ENCODE measurements at places on chromosomes 6 and 20.

DNA sequence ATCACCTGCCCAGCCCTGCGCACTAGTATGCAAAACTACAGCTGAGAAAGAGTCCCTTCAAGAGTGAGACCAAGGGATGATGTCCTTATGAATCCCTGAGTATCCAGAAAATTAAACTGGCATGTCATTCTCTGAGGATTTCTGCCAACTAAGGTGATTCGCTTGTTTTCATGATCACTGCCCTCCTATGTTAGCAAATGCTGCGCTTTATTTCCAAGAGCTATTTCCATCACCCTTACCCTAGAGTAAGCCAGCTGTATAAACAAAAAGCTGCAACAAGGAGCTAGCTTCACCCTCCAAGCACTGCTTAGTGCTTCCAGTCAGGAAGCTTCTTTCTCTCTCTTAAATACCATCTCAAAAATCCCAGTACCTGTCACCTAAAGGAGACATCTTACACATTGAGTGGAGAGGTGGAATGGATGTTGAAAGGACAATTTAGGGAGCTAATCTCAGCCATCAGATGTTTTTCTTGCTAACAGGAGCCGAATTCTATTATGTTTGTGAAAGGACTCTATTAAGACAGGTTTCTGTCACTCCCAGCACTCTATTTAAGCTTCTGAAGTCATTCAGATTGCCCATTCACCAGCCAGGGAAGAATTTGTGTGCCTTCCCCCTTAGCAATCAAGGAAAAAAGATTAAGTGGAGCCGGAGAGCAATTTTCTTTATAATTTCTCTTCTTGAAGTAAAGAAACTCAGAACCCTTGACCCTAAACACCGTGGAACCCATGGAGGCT, 322.2 kb downstream of the NRN1 start:
- DNase-seq = peak; percentile 51

GRCh38 chr6:158448856-158449255, 111.0 kb upstream of the TMEM181 start:
- no peak for DNase-seq

DNA sequence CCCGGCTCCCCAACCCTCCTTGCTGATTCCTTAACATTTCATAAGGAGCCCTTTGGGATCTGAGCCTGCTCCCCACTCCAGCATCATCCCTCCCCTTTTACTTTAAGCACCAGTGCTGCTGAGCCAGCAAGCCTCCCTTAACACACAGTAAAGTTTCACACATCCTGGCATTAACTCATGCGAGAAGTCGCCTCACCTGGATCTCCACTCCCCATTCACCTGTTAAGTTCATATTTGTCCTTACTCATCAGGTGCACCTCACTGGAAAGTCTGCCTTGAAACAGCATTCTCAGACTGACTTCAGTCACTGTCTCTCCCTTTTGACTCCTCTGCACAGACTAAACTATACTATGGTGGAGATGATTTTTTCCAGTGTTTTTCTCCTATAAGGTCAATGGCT, 47.8 kb upstream of the MAP7 start:
- DNase-seq = no peak

- no peak for DNase-seq
Measured at GRCh38 chr20:29472606-29473005, 1784.9 kb upstream of the DEFB115 start.

DNA sequence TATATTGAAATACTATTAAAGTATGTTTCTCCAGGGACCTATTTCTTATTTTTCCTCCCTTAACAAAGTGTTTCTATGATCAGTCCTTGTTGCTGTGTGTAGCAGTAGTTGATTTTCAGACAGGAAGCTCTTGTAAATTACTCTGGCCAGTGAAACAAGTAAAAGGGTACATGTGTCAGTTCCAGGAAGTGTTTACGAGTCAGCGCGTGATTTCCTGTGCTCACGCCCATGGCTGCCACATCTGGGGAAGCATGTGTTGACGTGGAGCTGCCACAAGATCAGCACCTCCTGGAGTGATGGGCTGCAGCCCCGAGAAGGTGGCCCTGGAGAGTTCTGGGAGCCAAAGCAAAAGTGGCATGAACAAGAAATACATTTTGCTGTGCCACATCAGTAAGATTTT, 38.6 kb upstream of the GGTLC1 start:
- no peak for DNase-seq

DNA sequence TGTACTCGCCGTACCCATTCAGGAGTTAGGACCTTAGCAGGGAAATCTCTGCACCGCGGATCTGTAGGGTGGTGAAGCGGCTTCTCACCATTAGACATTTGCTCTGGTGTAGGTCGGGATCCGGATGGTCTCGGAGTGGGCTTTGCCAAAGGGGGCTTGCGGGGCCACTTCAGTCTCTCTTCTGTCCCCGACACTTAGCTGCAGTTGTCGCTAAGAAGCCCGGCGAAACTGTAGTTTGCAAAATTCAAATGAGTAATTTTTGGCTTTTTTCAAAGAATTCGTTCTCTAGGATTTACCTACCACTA, 433 bp downstream of the QRSL1 start:
- no peak for DNase-seq

- no peak for DNase-seq
Measured at GRCh38 chr6:39992861-39993622, 58.8 kb upstream of the MOCS1 start.

GRCh38 chr6:21710908-21711627, 117.5 kb downstream of the SOX4 start:
- no peak for DNase-seq

- DNase-seq = no peak
Measured at GRCh38 chr20:31923388-31924331, 28.2 kb downstream of the PDRG1 start.

DNA sequence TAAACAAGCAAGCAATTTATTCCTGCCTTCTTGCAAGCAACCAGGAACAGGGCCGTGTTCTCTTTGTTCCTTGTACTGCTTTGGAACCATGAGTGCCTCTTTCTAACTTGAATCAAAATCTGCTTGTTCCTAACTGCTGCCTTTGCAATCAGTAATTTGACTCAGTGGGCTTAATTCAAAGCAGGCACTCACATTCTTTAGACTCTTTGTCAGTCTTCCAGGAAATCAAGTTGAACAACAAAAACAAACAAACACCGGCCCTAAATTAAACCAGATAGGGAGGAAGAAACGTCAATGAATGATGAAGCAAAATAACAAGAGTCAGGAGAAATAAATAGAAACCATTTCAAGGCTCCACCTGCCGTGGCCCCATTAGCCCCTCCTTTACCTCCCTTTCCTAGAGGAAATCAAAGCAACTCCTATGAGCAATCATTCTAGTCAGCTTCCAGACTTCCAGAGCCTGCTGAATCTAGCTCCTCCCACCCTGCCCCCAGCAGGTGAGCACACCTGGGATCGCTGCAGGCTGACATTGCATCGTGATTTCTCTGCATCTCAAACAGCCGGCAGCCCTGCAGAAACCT, 582.2 kb upstream of the FLRT3 start:
- DNase-seq = no peak

GRCh38 chr6:11398451-11399326, 138.9 kb upstream of the TMEM170B start:
- DNase-seq = no peak

GRCh38 chr6:89834884-89835792, 5.5 kb downstream of the CASP8AP2 start:
- no peak for DNase-seq

GRCh38 chr20:58981628-58982364, 740 bp downstream of the NELFCD start:
- no peak for DNase-seq

DNA sequence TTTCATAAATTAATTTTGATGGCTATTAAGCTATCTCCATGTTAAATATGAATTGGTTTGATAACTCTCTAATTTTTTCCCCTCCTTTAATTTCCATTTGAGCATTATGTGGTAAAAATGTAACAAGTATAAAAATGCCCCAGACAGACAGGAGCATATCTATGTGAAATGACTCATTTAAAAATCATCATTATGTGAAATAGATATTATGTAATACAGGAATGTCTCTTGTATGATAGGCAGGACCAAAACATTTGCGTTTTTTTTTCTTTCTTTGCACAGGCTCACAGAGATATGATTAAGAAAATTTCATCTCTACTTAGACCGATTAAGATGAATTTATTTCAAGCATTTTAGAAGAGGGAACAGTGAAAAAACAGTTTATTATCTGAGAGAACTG, 95.8 kb downstream of the AKAP7 start:
- DNase-seq = no peak

- peak; percentile 55 for DNase-seq
Measured at GRCh38 chr6:85015396-85015990, 251.1 kb upstream of the TBX18 start.

DNA sequence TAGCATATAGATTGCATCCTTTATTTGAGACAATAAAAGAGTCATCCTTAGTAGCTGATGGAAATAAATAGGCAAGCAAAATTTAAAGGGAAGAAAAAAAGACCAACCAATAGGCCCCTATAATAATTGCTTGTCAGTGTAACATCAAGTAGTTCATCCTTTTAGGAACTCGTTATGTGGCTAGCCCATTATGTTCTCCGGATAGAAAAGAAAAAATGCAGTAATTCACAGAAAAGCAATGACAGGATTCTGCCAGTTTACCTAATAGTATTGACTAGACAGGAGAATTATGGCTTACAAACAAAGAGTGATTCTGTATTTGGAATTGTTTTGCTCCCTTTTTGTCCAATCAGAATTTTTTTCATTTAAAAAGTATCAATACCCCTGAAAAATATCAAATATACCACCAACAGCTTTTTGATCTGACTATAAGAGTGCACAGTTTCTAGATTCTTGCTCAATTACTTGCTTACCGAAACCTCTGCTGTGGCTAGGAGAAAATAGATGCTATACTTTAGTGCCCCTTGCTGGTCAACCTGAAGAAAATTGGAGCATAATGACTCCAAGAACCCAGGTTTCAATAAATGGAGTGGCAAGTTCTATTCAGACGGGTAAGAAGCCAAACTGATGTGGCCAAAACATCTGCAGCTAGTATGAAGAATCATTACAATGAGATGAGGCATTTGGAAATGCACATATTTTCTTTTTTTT, 91.5 kb upstream of the SASH1 start:
- DNase-seq = peak; percentile 61

DNA sequence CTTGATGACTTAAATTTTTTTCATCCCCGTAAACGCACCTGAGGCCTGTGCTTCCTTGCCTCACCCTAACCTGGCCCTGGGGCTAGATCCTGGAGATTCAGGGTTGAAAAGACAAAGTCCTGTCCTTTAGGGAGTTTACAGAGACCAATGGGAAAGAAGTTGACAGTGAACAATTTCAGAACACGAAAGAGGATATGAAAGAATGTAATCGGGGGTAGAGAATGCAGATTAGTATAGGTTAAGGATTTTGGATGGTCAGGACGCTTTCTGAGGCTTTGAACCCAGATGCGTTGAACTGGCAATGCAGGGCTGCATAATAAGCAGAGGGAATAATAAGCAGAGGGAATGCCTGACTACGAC, 1.7 kb upstream of the FBXO5 start:
- DNase-seq = no peak

GRCh38 chr20:23251779-23252178, 98.8 kb upstream of the NXT1 start:
- DNase-seq = no peak

DNA sequence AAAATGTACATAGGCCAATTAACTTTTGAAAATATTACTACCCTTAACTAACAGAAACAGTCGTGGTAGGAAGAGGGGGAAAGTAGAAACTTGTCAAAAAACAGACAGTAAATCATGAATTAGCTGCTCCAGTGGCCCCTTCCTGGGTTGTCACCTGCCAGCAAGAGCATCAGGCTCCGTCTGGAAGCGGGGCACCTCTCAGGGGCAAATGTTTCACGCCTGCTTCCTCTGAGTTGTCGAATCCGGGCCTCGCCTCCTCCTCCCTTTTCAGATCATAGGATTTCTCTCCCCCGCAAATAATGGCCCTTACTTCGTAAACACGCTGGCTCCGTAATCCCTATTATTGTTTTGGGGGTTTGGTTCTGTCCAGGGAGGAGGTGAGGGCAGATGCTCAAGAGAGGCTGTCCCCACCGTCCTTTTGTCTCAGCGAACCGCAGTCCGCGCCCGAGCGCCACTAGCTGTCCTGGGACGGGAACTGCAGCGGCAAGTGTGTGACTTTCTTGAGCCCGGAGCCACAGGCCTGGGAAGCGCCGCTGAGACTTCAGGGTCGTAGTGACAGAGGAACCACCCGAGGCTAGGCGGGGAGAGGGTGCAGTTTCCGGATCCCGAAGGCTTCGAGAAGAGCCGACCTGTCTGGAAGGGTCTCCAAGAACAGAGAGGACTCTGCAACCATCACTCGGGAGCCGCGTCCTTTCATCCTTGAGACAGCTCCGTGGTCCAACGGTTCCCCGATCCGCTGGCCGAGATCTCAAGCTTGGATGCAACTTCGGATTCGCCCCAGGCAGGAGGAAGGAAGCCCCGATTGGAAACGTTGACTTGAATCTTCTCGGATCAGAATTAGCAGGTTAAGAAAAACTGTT, 214.5 kb upstream of the ZNF184 start:
- no peak for DNase-seq

DNA sequence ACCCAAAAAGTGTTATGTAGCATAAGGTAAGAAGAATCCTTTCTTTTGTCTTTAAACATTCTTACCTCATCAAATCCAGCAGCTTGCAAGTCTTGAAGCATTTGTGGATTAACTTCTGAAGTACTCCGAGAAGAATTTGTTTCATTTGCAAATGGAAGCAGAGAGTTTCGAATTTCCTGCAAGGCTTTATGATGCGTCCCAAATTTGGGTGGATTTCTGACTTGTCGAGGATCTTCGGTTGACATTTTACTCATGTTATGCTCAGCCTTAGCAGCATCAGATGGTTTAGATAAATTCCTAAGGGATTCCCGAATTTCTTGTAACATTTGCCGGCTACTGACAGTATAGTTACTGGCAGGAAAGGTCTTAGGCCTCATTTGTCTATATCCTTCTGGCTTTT, 16.2 kb downstream of the LATS1 start:
- no peak for DNase-seq

GRCh38 chr6:12450467-12450866, 160.3 kb downstream of the EDN1 start:
- no peak for DNase-seq

GRCh38 chr20:43492101-43492500, 15.4 kb upstream of the L3MBTL1 start:
- no peak for DNase-seq

- DNase-seq = no peak
Measured at GRCh38 chr6:152093711-152094110, 286.2 kb downstream of the ESR1 start.
